Activated T-cell treated with anti-CD3 and anti-CD28 coated beads, Interleukin-2, amount 50 U/mL, for 72 hours (primary cell): ENCODE measurements at places on chromosomes 4 and X. TPM values are rescaled to one million over a fixed set of nuclear protein-coding genes. Genes with fewer than 3 reads are reported as not detected.

DNA sequence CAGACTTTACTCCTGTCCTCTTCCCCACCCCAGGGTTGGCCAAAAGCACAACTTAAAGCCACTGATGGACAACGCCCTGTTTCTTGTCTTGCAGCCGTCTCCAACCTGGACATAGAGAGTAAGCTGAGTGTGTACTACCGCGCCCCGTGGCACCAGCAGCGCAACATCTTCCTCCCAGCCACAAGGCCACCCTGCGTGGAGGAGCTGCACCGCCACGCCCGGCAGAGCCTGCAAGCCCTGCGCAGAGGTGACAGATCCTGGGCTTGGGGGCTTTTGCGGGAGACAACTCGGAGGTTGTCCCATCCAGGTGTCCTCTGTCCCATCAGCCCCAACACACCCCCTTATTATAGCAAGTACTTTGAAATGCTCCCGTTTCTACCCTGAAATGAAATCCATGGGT, 49.6 kb upstream of the SCML1 start:
- H3K4me1 ChIP-seq, result peaks cover 5% of the 10 kb centered on the region
- peaks cover 8% of the 10 kb centered on the region for H3K27me3 ChIP-seq
- no peak overlapping the region for H3K4me3 ChIP-seq
- no peak for DNase-seq
- H3K27ac ChIP-seq, result no peak overlapping the region
- no peaks in the 10 kb centered on the region for H3K36me3 ChIP-seq

DNA sequence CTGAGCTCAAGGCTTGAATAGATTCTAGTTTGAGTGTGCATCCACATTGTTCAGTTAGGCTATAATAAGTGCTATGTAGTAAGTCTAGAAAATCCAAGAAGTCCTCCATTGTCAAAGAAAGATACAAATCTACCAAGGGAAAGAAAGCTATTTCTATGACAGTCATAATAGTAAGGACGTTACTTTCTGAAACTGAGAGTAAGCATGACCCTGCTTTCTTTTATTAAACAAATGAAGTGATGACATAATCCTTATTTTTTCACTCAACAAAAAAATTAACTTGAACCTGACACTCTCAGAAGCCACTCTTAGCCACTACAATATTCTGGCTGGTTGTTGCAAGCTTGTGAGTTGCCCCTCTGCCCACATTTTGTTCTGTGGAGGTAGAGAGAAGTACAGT, 33.8 kb upstream of the AMELX start:
- no peaks in the 10 kb centered on the region for H3K4me1 ChIP-seq
- no peaks in the 10 kb centered on the region for H3K36me3 ChIP-seq
- H3K27me3 ChIP-seq, result peaks cover 6% of the 10 kb centered on the region
- H3K27ac ChIP-seq, result no peak overlapping the region
- no peak for DNase-seq

- H3K4me1 ChIP-seq, result peaks cover 28% of the 10 kb centered on the region
- H3K27me3 ChIP-seq, result peaks cover 45% of the 10 kb centered on the region
- H3K36me3 ChIP-seq, result no peaks in the 10 kb centered on the region
- no peak for DNase-seq
- H3K27ac ChIP-seq, result no peak overlapping the region
Measured at GRCh38 chrX:132271311-132271778, 52.1 kb upstream of the RAP2C start.

PARM1 gene
- total RNA-seq, result 0.07 TPM
